ENCODE measurements at places on chromosomes 7 and 10.

DNA sequence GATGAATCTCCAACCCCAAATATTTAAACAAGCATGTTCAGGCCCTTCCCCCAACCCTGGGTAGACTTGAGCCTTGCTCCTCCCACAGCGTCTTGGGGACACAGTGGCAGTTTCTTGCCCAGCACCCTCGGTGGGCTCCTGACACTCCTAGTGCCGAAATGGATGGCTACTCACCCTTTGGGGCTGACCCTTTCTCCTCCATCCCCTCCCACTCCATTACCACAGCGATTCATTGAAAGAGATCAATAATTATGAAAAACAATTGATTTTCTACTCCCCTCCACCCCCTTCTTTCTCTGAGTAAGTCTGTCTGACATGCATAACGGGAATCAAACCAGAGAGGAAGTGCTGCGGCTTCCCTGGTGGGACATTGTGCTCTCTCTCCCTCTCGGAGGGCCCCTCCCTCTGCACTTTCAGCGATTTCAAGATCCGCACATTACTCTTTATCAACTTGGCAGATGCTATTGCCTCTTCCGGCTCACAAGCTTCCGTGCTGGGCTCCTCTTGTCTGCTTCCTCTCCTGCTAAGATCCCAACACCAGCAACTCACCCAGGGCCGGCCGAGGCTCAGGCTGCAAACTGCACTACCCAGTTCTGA, 79.0 kb upstream of the PLXNA4 start:
- H3K36me3 ChIP-seq: no peaks in the 10 kb centered on the region
- H3K4me1 ChIP-seq: peaks cover 21% of the 10 kb centered on the region
- DNase-seq: peak; percentile 50

- H3K4me3 ChIP-seq: no peak overlapping the region
- DNase-seq: no peak
- H3K27ac ChIP-seq: no peak overlapping the region
- H3K36me3 ChIP-seq: no peaks in the 10 kb centered on the region
- no peaks in the 10 kb centered on the region for H3K27me3 ChIP-seq
- H3K4me1 ChIP-seq: no peaks in the 10 kb centered on the region
Observed at GRCh38 chr7:104552102-104552501, 223.7 kb downstream of the LHFPL3 start.

DNA sequence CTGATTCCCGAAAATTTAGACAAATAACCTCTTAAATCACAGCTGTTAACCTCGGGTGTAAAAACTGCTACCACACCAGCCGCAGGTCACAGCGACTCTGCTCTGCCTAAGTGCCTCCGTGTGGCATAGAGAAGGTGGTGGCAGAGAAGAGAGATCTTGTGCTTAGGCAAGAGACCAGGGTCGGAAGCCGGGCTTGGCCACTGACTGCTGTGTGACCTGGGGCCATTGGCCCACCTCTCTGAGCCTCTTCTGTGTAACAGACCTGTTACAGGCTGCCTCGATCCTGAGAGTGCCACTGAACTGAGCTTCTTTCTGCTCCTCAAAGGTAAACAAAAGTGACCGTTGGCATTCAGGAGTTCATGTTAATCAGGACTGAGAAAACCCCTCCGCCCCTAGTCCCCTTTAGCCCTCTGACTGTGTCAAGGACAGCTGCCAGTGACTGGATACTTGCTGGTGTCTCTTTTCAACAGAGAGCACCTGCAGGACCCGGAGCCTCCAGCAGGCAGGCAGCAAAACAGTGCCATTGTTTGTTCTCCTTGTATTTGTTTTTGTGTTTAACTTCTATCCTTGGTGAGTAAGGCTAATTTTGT, 36.5 kb downstream of the ZMIZ1 start:
- no peaks in the 10 kb centered on the region for H3K27me3 ChIP-seq
- peaks cover 51% of the 10 kb centered on the region for H3K4me1 ChIP-seq
- DNase-seq: no peak
- peaks cover under 1% of the 10 kb centered on the region for H3K36me3 ChIP-seq

GRCh38 chr10:78640796-78641636, 427.8 kb upstream of the ZMIZ1 start:
- no peaks in the 10 kb centered on the region for H3K36me3 ChIP-seq
- no peaks in the 10 kb centered on the region for H3K27me3 ChIP-seq
- no peak for DNase-seq
- H3K27ac ChIP-seq: no peak overlapping the region
- no peak overlapping the region for H3K4me3 ChIP-seq
- H3K4me1 ChIP-seq: no peaks in the 10 kb centered on the region

GRCh38 chr10:127657056-127657455, 79.9 kb upstream of the FOXI2 start:
- no peak overlapping the region for H3K4me3 ChIP-seq
- no peaks in the 10 kb centered on the region for H3K4me1 ChIP-seq
- H3K36me3 ChIP-seq: no peaks in the 10 kb centered on the region
- H3K27me3 ChIP-seq: no peaks in the 10 kb centered on the region
- H3K27ac ChIP-seq: no peak overlapping the region
- no peak for DNase-seq

GRCh38 chr10:18879284-18879683, 169.3 kb upstream of the MALRD1 start:
- no peaks in the 10 kb centered on the region for H3K36me3 ChIP-seq
- H3K4me3 ChIP-seq: no peak overlapping the region
- no peak for DNase-seq

DNA sequence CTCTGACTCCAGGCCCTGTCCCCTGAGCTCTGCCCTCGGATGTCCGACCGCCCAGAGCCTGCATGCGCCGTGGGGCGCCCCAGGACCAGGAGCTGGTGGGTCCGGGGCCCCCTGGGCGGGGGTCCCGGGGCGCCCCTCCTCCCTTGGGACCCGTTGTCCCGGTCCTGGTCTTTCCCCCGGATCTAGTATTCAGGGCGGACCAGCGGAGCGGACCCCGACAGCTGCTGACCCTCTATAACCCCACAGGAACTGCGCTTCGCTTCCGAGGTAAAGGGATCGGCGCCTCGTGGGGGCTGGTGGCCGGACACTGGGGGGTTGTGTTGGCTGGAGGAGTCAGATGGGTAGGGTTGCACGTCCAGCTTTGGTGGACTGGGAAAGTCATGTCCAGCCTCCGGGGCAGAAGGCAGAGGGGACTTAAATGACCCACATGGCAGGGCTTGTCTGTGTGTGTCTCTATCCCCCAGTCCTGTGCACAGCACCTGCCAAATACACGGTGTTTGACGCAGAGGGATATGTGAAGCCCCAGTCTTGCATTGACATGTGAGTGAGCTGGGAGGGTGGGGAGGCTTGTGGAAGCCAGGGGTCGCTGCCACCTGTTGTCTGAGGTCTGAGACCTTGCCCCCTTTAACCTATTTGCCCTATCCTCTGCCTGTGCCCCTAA, 520 bp downstream of the MOSPD3 start:
- DNase-seq: peak; percentile 67
- H3K4me3 ChIP-seq: peak overlapping the region; percentile 62
- peaks cover 27% of the 10 kb centered on the region for H3K4me1 ChIP-seq
- H3K36me3 ChIP-seq: peaks cover 8% of the 10 kb centered on the region
- no peaks in the 10 kb centered on the region for H3K27me3 ChIP-seq
